ENCODE measurements at places on chromosomes 1 and 21.

DNA sequence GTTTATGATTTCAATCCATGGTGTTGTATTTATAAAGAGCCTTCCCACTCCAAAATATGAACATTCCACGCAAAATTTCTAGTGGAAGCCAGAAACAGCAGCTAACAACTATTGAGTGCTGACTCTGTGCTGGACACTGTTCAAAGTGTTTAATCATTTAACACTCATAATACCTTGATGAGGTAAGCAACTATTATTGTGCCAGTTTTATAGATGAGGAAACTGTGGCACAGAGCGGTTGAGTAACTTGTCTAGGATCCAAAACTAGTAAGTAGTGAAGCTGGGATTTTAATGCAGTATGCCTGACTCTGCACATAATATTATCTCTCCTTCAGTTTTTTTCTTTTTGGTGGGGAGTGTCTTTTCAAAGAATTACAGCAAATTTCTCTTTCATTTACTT lies 228.3 kb downstream of the SLC35F3 start:
- no peak for DNase-seq

DNA sequence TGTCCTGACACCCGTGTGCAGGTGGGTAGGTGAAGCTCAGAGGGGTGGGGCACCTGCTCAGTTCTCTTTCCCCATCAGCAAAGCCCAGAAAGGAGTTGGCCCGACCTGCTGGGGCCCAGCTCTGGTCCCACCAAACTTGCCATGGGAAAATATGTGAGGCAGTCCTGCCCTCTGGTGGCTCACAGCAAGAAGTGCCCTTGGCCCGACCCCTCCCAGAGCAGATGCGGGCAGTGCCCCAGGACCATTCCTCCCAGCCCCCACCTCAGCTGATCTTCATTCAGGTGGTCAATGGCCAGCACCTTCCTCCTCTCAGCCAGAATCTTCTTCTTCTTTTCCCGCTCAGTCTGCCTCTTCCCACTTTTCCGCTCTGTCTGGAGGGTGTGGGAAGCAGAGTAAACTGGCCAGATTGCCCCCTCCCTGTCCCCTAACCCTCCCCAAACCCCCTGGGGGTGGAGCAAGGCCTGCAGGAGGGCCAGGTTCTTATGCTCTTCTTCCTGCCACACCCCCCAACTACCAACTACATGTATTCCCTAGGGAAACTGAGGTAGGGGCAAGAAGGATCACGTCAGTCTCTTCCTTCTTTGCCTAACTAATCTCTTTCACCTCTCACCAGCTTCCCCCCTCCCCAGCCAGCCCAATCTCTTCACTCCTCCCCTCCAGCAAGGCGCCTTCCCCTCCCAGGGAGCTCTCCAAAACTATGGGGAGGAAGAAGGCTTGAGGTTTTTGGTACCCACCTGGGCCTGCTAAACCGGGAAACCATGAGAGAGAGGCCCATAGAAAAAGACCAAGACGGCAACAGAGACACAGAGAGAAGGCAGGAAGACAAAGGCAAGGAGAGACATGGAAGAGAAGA lies 15.6 kb downstream of the TNNT2 start:
- peak; percentile 29 for DNase-seq

- no peak for DNase-seq
These were observed 80.7 kb downstream of the SMYD2 start for GRCh38 chr1:214361636-214362035.

DNA sequence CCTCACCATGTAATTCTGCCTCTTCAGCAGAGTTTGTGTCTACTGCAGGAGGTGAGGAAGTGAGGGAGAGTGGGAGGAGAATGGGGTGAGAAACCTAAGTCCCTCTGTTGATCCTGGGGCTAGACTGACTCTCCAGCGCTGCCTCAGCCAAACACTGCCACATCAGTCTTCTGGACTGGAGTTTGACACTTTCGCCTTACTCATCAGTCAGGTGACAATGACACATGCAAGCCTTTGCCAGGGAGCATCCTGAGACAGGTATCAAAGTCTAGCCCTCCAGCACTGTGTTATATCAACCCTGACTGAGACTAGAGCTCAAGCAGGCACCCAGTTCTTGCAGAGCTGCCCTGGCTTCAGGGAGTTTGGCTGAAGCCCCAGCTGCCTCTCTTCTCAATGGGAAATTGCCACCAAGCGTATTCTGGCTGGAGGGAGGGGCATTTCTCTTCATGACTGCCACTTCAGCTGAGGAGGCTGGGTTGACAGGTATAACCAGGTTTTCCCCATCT lies 33.3 kb upstream of the SUCO start:
- DNase-seq, result peak; percentile 7

DNA sequence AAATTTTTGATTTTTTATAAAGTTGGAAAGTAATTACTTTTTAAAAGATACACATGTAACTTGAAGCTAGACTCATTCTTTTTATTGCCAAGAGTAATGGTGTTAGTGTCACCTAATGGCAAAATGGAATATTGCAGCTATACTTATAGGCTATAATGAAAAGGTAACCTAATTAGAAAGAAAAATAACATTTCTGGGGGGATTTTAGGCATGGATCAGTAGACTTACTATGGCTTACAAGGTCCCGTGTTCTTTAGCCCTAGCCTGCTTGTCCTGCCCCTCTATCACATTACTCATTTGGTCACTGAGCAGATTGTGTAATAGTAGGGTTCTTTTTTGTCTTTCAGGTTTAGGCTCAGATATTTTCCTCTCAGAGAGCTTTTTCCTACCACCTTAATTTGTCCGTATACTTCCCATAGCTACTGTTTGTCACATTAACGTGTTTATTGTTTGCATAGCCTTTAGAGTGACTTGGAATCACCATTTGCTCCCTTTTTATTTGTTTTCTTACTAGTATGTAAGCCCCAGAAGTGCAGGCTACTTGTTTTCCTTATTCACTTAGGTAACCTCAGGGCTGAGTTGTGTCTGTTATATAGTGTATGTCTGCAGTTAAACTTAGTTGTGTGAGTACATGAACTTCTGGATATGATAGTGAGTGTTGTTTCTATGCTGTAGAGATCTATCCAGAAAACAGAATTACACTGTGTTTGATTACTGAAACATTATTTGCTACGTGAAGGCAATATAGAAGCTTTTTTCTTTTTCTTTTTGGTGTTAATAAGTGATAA lies 58.7 kb downstream of the RABGAP1L start:
- peak; percentile 56 for DNase-seq

- no peak for DNase-seq
These were observed 86.7 kb upstream of the COL11A1 start for GRCh38 chr1:103194984-103195383.

GRCh38 chr1:184646824-184647223 lies 107.8 kb downstream of the EDEM3 start:
- DNase-seq, result no peak

DNA sequence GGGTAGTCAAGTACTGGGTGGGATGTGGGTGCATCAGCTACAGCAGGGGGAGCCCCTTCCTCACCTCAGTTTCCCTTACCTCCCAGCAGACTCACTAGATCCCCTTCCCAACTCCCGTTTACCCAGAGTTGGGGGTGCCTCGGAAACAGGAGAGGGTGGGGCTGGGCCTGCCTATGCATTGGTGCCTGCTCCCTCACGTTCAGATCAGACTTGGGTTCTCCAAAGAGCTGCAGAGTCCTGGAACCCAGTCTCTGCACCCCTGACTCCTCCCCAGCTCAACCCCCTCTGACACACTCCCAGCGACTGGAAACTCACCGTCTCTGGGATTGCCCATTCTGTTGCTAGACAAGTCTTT lies 6.0 kb downstream of the FOXO6 start:
- no peak for DNase-seq
